NCI-H2029 (cell line): ENCODE measurements at places on chromosomes 2 and 18.

GRCh38 chr2:234272069-234272850 lies 221.8 kb downstream of the SPP2 start:
- no peak for DNase-seq

GRCh38 chr18:26653943-26654615 lies 105.7 kb upstream of the KCTD1 start:
- no peak for DNase-seq

DNA sequence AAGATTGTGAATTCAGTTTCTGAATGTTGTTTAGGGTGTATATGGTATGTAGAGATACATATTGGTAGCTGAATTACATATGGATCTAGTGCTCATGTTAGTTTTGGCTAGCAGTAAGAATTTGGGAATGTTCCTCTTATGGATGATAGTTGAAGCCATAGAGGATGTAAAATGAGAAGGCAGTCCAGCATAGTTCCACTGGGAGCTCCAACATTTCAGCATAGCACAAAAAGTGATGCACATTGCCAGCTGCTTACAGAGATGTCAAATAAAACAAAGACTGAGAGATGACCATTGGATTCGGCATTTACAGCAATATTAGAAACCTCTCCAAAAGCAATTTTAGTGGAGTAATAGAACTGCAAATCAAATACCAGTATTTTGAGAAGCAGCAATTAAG lies 77.4 kb downstream of the EML4 start:
- no peak for DNase-seq

- DNase-seq, result no peak
These were observed 794.8 kb downstream of the SATB2 start for GRCh38 chr2:198662905-198663304.

- DNase-seq, result no peak
These were observed 174.8 kb downstream of the BCL2 start for GRCh38 chr18:63144748-63145147.

DNA sequence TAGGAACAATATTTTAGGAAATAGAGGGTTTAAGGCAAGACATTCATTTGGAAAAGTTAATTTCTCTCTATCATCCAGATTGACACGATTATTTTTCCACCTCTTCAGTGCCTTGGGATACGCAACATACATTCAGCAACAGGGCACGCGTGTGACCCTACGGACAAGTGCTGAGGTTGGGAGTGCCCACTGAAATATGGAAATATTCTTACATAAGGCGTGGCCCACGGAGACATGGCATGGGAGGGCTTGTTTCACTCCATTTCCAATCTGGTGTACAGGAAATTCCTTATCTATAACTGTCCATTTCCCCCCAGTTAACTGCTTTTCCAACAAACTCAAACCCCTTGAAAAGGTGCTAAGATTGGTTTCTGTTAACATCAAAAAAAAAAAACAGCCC lies 20.9 kb upstream of the KIDINS220 start:
- DNase-seq, result no peak

- DNase-seq, result no peak
These were observed 258.6 kb downstream of the NRXN1 start for GRCh38 chr2:50773211-50773932.
